ENCODE measurements at places on chromosomes 12 and 14.

GRCh38 chr12:11607313-11608081 is 42.0 kb upstream of the ETV6 start:
- no peak for DNase-seq

DNA sequence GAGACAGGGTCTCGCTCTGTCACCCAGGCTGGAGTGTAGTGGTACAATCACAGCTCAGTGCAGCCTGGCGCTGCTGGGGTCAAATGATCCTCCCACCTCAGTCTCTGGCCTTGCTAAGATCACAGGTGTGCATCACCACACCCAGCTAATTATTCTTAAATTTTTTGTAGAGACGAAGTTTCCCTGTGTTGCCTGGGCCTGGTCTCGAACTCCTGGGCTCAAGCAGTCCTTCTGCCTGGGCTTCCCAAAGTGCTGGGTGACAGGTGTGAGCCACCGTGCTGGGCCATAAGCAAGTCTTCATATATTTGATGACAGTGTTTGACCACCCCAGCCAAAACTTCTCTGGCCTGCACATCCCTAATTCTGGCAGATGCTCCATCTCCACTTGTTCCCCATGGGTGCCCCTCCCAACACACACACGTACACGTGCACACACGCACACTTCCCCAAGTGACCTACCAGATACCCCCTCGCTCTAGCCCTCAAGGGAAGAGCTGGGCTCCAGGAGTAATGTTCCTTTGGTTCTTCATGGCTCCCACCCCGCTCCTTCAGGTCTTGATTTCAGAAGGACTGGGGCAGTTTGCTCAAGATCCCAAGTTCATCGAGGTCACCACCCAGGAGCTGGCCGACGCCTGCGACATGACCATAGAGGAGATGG is 104.3 kb upstream of the FKBP4 start:
- no peak for DNase-seq

DNA sequence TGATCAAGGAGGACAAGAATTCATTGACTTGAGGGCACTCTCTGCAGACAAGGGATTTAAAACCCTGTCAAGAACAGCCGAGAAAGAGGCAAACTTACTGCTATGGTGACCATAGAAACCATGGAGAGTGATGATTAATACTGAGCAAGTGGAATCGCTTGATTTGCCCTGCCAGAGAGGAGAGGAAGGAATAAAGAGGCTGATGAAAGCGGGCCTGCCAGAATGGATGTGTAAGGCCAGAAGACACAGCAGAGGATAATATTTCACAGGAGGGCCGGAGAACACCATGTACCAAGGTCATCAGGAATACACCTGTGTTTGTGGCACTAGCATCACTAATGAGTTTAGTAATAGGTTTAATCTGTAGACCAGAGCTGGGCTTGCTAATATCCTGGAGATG is 221.8 kb upstream of the DCN start:
- no peak for DNase-seq

GRCh38 chr14:65997347-65997746 is 488.8 kb upstream of the CCDC196 start:
- DNase-seq, result no peak

- no peak for DNase-seq
These were observed 204.9 kb upstream of the RMST start for GRCh38 chr12:97257726-97258125.

DNA sequence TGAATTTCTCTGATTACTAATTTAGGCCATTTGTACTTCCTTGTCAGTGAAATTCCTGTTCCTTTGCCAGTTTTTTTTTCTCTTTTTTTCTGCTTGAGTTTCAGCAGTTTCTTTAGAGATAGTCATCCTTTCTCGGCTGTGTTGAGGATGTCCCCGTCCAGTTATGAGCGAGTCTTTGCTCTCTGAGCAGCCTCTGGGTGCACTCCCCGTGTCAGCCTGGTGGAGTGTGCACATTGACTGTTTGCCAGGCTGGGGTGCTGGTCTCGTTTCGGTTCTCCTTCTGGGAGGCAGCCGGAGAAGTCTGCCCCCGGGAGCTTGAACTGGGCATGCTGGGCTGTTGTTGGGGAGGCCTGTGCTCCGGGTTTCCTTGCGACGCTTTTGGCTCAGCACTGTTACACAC is 3.0 kb downstream of the PACS2 start:
- DNase-seq, result peak; percentile 52

DNA sequence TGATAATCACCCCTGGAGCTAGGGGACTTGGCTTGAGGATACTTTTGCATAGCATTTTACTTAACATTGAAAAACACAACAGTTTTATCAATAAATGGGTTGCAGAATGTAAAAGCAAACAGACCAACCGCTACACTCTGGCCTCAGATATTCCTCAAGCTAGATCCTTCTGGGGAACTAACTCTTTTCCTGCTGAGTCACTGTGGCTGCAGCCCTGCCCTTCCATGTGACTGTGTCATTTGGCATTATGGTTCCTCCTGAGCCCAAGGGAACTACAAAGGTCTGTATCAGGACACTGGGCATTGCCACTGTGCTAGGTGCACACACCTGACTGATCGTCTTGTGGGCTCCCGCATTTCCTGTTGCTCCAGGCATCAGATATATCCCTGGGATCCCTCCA is 56.6 kb downstream of the TTC9 start:
- DNase-seq, result no peak

All from activated CD4-positive, alpha-beta T cell treated with anti-CD3 and anti-CD28 coated beads for 48 hours (primary cell).